ENCODE measurements at places on chromosomes 4 and X. TPM values are rescaled to one million over a fixed set of nuclear protein-coding genes. Genes with fewer than 3 reads are reported as not detected.

DNA sequence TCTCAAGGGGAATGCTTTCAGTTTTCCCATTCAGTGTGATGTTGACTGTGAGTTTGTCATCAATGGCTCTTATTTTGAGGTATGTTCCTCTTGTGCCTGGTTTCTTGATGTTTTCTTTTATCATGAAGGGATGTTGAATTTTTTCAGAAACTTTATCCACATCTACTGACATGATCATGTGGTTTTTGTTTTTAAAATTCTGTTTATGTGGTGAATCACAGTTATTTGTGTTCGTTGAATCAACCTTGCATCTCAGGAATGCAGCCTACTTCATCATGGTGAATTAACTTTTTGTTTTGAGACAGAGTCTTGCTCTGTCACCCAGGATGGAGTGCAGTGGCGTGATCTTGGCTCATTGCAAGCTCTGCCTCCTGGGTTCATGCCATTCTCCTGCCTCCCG, 263.1 kb upstream of the KLF3 start:
- no peak for DNase-seq

Gene CD38
- polyA plus RNA-seq = 9.1 TPM

DNA sequence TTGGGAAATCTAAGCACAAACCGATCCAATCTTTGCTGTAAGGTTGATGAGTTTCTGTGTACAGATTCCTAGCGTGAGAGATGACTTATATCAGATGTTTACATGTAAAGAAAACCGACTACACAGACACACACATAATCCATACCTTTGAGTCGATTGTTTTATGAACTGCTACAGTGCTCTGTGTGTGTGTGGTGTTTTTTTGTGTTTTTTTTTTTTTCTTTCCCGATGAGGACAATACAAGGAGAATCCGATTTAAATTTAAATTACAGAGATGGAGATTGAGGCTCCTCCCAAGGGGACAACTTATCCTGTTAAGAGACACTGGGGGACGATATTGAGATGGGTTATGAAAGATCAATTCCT, 461 bp upstream of the SLC9A6 start:
- no peak for DNase-seq

Gene TLR10
- polyA plus RNA-seq = not detected

DNA sequence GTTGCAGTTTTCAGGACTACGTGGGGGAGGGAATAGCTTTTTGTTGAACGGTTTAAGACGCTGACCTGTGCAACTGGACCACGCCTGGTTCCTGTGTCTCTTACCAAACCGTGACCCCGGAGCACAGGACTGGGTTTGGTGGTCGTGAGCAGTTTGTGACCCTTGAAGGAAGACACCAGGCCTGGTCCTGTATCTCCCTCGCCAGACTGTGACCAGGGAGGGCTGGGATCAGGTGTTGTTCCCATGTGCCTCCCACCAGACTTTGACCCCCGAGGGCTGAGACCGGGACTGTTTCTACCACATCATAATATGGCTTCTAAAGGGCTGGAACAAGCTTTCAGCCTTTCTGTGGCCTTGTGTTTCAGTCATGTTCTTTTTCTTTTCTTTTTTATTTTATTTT, 683 bp downstream of the EBP start:
- no peak for DNase-seq

Gene MAGEA10
- polyA plus RNA-seq = not detected

DNA sequence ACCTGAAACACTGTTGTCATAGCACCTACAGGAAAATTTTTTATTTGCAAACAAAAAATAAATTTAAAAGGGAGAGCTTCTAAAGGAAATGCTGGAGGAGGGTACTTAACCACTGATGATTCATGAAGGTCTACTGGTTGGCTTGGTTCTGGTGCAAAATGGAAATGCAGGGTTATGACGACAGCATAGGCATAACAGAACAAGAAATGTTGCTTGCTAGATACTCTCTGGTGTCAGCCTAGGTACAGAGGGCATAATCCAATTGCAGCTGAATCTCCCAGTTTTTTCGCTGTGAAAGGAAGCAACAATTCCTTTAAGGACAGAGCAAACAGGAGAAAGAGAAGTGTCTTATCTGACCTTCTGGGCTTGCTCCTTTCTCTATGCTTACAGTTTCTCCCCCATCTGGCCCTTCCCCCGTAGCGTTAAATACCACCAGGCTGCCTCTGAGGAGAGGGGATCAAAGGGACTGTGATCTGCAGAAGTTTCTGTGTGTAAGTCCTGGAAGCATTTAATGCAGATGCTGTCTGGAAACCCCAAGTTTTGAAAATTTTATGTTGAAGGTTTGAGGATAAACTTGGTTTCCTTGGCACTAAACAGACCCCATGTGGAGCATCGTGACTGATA, 23.7 kb upstream of the CASK start:
- no peak for DNase-seq

- DNase-seq = no peak
Observed at GRCh38 chr4:47215759-47216158, 184.4 kb downstream of the GABRB1 start.

DNA sequence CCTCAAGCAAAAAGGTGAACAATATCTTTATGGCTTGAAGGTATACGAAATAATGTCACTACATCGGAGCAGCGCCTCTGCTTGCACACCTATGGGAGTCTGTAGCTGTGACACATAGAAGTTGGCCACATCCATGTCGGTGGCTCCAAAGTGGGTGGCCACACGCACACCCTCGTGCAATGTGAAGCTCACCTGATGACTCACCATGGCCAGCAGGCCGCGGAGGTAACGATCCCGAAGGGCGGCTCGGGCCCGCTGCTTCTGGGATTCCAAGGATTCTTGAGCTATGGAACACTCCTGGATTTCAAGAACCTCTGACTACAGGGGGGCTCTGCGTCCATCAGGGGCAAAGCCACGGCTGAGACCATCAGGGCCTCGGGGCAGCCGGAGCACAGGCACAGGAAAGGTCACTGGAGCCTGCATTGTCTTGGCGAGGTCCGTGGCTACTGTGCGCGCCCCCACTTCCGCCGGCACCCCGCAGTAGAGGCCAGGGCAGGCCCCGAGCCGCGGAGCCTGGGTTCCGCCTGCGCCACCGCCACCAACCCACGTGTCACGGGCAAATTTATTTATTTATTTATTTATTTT, 25.2 kb downstream of the NYX start:
- no peak for DNase-seq

Gene DCX
- not detected for polyA plus RNA-seq

Gene CTAG2
- polyA plus RNA-seq = not detected

- no peak for DNase-seq
Observed at GRCh38 chr4:76554630-76555029, 119.6 kb downstream of the SHROOM3 start.

- DNase-seq = no peak
Observed at GRCh38 chrX:135531813-135532212, 11.4 kb downstream of the INTS6L start.

Gene SOWAHD
- polyA plus RNA-seq = 0.09 TPM

GRCh38 chr4:128635955-128636560, 173.4 kb upstream of the JADE1 start:
- no peak for DNase-seq

DNA sequence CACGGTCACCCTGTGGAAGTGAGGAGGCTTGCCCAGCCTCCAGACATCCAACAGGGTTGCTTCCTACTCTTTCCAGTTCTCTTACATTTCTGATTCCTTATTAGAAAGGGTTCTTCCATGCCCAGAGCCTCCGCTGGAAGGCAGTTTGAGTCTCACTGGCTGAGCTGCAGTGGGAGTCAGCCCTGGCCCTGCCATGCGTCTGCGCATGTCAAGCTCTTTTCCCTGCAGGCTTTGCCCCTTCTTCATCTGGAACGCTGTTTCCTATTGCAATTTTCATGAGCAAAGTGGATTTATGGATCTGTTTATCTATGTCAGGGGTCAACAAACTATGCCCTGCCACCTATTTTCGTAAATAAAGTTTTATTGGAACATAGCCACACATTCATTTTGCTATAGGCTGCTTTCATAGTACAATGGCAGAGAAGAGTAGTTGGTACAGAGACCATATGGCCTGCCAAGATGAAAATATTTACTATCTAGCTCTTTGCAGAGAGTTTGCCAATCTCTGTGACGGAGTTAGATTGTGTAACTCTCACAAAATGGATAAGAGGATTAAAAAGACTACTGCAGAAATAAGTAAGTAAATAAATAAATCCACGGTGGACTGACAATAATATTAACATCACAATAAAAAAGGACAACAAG, 3.9 kb upstream of the CHRNA9 start:
- DNase-seq = no peak

- DNase-seq = no peak
Observed at GRCh38 chrX:139680356-139680755, 27.6 kb downstream of the MCF2 start.

DNA sequence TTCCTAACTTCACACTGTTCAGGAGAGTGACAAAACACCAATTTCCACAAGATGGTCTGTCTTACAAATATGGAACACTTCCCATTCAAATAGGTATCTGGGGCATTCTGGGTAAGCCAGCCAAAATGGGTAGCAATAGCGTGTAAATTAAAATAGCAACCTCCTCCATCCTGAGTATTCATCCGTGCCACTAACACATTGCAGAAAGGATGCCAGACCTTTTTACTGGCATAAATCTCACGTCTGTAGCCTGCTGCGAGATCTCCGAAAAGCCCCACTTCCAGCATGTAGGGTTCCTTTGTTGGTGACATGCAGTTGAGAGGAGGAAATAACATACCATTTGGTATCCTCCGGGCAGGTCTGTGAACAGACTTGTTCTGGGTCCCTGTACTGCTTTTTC, 52.7 kb upstream of the RAI2 start:
- no peak for DNase-seq

- DNase-seq = no peak
Observed at GRCh38 chr4:163142246-163142645, 24.4 kb downstream of the NAF1 start.

GRCh38 chrX:53481093-53481492, 46.9 kb upstream of the HSD17B10 start:
- peak; percentile 17 for DNase-seq

- no peak for DNase-seq
Observed at GRCh38 chr4:127403471-127404084, 229.2 kb upstream of the INTU start.

Gene ARL9
- polyA plus RNA-seq = not detected

DNA sequence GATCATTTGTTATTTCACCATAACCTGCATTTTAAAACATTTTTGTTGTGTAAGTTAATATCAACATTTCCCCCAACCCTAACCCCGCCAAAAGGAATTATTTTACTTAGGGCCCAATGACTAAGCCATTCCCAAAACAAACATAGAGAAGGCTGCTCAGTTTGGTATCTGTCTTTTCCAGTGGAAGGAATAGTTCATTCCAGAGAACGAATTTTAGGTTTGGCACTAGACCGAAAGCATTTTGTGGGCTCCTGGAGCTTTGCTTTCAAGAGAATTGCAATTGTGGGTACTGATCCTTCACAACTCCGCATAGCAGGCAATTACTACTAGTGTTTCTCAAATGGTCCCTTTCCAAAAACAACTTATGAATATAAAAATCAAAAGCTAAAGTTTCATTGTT, 226.7 kb upstream of the MAD2L1 start:
- DNase-seq = no peak

DNA sequence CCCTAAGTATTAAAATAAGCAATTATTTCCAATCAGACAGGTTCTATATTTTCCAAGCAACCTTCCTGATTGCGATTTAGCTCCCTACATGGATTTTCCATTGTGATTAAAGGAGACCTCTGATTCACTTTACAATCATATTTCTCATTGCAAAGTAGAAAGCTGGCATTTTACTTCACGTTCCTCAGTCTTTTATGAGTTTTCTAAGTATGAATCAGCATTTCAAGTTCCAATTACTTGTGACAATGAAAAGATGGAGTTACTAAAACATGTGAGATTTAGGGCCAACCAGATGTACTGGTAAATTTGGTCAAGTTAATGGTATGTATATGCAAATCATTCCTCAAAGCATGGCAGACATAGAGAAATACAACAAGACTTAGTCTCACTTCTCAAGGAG, 206.2 kb downstream of the KCNIP4 start:
- no peak for DNase-seq

GRCh38 chr4:99324361-99324760, 3.2 kb upstream of the ADH1B start:
- DNase-seq = no peak

Gene ZFP92
- 0.70 TPM for polyA plus RNA-seq

- DNase-seq = no peak
Observed at GRCh38 chr4:53633608-53634007, 42.3 kb upstream of the LNX1 start.

DNA sequence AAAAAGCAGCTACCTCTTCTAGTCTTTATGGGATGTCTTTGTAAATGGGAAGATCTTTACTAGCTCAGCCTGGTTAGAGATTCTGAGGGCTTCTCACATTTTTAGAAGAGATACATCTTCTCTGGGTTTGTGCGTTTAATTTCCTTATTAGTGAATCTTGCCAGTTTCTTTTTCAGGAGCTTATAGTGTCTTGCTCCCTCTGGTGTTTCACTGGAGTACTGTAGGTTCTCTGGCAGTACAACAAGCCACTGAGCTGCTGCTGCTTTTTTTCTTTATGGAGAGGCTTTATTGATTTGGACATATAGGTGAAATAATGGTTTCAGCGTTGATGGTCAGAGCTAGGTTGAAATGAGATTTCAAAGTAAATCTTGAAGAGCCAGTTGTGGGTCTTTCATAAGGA, 82.9 kb downstream of the LAS1L start:
- DNase-seq = peak; percentile 35

DNA sequence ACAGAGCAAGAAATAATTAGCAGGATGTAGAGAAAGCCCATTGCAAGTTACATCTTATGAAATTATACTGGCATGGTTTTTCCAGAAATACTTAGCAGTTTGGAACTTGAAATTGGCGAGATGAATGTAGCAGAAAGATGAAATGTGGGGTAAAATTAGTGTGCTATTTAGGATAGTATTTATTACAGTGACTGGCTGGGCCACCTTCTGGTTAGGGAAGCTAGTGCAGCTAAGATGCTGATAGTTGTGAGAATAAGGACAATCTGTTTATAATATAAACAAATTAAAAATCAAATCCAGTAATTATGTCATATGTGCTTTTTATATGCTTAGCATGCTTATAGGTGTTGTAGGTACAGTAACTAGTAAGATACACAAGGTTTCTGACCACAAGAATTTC, 74.8 kb downstream of the IL15 start:
- DNase-seq = no peak

Gene TEX11
- not detected for polyA plus RNA-seq

Gene PNMA3
- polyA plus RNA-seq = 0.16 TPM

Gene GATA1
- polyA plus RNA-seq = not detected

Gene PDK3
- polyA plus RNA-seq = 5.7 TPM

- DNase-seq = peak; percentile 44
Observed at GRCh38 chr4:6568689-6569332, 6.2 kb upstream of the MAN2B2 start.

- DNase-seq = no peak
Observed at GRCh38 chr4:1051472-1051871, 40.0 kb downstream of the FGFRL1 start.

Gene ADH1A
- polyA plus RNA-seq = not detected

GRCh38 chr4:8283161-8283560, 13.6 kb downstream of the HTRA3 start:
- no peak for DNase-seq

Gene NALF2
- 1.7 TPM for polyA plus RNA-seq

GRCh38 chrX:10158279-10159144, 1.7 kb downstream of the CLCN4 start:
- no peak for DNase-seq

- no peak for DNase-seq
Observed at GRCh38 chr4:138414202-138414601, 172.1 kb upstream of the SLC7A11 start.

Gene ALPK1
- 3.5 TPM for polyA plus RNA-seq

- DNase-seq = no peak
Observed at GRCh38 chr4:91746551-91746950, 557.2 kb upstream of the GRID2 start.

Gene ANOS1
- not detected for polyA plus RNA-seq

Data from A549 (cell line).